ENCODE measurements at places on chromosomes 12 and 14.

DNA sequence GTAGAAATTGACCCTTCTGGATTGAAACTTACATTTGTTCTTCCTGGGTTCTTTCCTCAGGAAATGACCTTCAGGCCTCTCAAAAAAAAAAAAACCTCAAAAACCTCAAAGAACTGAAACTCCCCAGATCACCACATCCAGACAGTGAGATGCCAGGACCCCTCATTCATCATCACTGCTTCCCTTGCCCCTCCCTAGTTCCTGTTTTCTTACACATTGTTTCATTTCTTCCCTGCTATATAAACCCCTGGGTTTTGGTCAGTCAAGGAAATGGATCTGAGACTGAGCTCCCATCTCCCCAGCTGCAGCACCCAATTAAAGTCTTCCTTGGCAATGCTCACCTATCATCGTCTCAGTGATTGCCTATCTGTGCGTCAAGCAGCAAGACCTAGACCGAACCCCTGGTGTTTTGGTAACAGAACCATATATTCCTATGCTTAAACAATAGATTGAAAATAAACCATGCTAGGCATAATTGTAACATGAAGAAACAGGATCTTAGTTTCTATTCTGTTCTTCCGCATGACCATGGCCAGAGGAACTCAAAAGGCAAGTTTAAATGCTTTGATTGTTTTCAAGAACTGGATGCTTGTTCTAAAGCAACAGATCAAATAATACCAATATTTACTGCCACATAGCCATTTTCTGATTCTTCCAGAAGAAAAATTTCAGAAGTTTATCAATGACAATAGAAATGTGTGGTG lies 108.0 kb upstream of the MAX start:
- no peak for DNase-seq

DNA sequence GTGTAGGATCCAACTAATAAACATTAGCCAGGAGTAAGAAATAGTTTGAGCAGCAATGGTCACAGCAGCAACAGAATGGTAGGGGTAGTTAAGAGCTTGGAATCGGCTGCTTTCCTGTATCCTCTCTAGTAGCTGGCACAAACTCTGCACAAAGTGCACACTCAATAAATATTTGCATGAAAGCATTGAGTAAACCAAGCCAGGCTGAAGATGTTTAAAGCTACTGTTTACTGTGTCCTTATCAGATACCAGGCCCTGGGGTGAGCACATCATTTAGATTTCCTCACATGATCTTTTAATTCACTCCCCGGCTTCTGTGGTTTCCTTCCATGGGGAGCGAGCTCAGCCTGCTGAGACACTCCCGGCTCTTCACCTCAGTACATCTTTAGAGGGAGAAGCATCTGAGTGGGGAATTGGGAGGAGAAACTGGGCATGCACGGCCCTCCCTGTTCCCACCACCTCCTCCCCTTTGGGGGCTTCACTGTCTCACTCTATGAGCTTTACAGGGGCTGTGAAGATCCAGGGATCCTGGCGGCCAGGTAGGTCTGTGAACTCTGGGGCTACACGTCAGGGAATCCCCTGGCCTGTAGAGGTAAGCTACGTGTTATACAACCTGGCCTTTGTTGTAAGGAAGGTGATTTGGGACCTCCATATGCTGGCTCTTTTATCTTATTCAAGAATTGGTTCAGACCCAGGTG lies 107.2 kb upstream of the VASH1 start:
- DNase-seq = no peak

- no peak for DNase-seq
Measured at GRCh38 chr12:46517579-46517962, 145.0 kb upstream of the SLC38A2 start.

GRCh38 chr12:120941846-120942405 lies 36.4 kb upstream of the HNF1A start:
- DNase-seq = no peak

- DNase-seq = no peak
Measured at GRCh38 chr14:31967669-31967975, 109.5 kb upstream of the ARHGAP5 start.

- DNase-seq = no peak
Measured at GRCh38 chr12:88946372-88946997, 366.2 kb upstream of the KITLG start.

GRCh38 chr12:89453121-89453978 lies 71.2 kb downstream of the GALNT4 start:
- no peak for DNase-seq

- no peak for DNase-seq
Measured at GRCh38 chr14:60092526-60092920, 800 bp downstream of the PCNX4 start.

GRCh38 chr14:61280092-61280525 lies 1.0 kb downstream of the TMEM30B start:
- DNase-seq = no peak

- DNase-seq = peak; percentile 41
Measured at GRCh38 chr14:23300687-23301223, 1.9 kb downstream of the PPP1R3E start.

- no peak for DNase-seq
Measured at GRCh38 chr14:32202491-32202997, 525 bp downstream of the RNU6-8 start.

DNA sequence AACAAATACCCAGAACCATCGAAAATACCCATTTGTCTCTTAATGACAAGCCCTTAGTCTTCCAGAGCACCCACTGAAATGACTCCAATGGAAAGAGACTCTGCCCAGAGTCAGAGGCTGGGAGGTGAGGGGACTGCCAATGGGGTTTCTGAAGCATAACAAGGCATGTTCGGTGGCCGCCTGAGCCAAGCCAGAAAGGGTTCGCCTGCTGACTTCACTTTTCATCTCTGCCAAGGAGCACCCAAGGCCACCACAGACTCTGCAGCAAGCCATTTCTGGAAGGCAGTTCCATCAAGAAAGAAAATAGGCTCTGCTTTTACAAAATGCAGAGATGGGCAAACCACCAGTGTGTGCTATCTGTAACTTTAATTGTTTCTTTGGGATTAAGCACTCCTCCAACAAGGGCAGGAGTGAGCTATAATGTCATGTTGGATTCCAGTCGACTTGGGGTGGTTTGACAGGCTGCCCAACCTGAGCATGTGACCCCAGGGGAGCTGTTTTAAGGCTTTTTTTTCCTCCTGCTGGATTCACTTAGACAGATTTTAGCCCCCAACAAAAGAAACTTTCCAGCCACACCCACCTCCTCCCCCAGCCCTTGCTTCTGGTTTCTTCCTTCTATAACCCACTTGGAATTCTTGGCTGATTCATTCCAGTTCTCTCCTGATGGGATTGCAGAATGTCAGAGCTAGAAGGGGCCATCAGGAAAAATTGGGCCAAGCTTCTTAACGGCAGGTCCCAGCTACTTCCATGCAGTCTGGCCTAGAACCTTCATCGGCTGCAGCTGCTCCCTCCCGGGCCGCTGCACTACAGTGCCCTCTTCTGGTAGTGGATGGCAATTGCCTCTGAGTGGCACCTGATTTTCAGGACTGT lies 24.1 kb downstream of the CKAP4 start:
- peak; percentile 86 for DNase-seq

- DNase-seq = no peak
Measured at GRCh38 chr14:35506461-35506860, 27.5 kb upstream of the INSM2 start.

DNA sequence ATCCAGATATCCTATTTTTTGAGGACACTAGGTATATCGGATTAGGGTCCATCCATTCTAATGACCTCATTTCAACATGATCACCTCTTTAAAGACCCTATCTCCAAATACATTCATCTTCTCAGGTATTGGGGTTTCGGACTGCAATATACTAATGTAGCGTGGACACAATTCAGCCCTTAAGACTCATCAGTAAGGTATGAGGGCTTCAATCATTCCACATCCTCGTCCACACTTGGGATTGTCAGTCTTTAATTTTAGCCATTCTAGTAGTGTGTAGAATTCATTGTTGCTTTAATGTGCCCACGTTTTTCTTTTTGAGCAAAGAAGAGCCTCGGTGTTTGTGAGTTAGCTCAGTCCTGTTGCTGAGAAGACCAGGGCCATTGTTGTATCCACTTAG lies 177.0 kb upstream of the TBX3 start:
- DNase-seq = no peak

GRCh38 chr12:6638305-6638704 lies 2.5 kb upstream of the LPAR5 start:
- peak; percentile 26 for DNase-seq

DNA sequence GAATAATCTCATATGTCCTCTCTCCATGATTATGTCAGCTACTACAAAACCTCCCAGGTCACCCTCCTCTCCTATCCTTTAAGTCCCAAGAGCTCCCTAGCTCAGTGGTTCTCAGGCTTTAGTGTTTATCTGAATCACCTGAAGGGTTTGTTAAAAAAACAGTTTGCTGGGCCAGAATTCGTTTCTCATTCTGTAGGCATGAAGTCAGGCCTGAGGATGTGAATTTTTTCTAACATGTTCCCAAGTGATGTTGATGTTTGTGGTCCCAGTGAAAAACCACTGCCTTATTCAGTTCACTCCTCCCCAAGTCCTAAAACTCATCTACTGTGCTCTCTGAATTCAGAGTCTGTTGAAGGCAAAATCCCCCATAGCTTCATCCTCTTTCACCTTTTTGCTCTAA lies 241.4 kb downstream of the ETNK1 start:
- DNase-seq = no peak

- DNase-seq = peak; percentile 41
Measured at GRCh38 chr14:74793506-74794155, 30.5 kb downstream of the YLPM1 start.

- no peak for DNase-seq
Measured at GRCh38 chr12:86174188-86174587, 82.0 kb downstream of the MGAT4C start.

- peak; percentile 89 for DNase-seq
Measured at GRCh38 chr14:22829661-22830442, at the start of gene MRPL52. MRPL52 (plus strand) TSS chr14:22829887; CDS start chr14:22829913, 26 bp downstream.

- no peak for DNase-seq
Measured at GRCh38 chr14:80354860-80355581, 143.7 kb upstream of the DIO2 start.

- no peak for DNase-seq
Measured at GRCh38 chr14:89470401-89470800, 53.4 kb upstream of the FOXN3 start.

DNA sequence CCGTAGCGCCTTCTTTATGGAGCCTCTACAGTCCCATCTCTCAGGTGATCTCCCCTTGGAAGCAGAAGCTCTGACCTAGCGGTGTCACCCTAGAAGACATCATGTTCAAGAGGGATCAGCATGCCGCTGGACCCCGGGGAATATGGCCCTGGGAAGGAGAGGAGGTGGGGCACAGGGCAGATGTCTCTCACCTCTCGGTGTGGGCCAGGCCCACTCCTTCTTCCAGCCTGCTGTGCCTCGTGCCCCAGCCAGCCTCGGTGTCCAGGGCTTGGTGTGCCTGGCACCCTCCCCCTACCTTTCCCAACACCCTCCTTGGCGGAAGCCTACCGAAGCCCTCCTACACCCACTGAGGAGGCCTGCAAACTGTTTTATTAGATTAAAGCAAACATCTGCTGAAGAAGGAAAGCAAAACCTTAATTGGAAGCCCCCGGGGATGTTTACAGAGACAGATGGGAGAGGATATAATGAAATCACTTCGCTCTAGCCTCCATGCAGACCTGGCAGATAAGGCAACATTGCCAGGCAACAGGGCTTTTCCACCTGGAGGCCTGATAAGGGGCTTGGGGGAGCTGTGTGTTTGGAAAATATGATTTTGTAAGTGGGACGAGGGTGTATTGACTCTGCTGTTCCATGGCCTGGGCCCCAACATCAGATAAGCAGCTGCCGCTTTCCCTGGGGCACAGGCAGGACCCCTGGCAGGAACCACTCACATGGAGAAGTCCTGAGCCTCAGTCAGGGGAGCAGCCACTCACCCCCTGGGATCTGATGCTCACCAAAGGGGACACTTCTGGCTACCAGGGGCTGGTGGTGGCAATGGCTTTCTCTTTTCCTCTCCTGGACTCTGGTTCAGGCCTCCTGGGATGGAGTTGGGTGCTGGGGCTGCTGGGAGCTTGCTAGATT lies 5.7 kb upstream of the CHGA start:
- no peak for DNase-seq

DNA sequence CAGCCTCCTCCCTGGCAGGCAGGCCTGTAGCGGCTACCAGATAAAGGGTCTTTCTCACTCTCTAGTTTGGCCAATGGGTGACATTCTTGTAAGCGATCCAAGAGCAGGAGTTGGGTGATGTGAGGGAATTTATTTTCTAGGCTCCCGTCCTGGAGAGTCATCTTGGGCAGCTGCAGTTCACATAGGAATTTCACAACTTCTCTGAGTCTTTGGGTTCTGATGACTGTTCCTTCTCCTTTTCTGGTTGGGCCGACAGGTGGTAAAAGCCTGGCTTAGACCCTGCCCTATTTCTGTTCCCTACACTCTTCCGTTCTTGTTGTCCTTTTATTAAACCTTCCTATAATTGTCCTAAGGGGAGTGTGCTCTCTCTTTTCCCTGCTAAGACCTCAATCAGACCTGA lies 42.6 kb upstream of the POC1B start:
- DNase-seq = no peak

DNA sequence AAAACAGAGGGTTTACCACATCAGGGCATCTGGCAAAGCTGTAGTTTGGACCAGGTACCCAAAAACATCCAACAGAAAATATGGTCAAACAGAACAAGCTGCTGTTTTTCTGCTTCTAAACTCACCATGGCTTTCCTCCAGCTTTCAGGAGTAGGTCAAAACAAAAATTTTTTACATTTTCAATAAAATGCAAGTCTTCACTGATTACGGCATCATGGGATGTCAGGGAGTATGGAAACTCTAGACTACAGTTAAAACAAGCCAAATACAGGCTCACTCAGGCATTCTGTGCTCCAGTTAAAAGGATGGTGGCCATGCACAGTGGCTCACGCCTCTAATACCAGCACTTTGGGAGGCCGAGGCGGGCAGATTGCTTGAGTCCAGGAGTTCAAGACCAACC lies 47.1 kb upstream of the PSMA6 start:
- DNase-seq = no peak

DNA sequence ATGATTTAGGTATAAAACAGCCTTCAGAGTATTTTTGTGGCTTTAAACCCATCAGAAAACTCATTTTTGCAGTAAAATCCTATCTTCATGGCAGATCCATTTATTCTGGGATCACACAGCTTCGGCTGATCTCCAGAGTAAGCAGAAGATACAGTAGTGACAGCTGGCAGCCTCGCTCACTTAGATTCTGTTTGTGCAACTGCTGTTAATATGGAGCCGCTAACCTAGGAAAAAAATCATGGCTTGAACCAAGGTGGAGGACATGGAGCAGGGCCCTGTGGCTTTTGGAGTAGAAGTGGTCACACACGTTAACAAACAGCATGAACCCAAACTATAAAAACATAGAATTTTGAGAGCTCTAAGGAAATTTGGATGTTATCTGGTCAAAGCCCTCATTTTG lies 137.2 kb upstream of the ARHGAP5 start:
- DNase-seq = no peak

- no peak for DNase-seq
Measured at GRCh38 chr14:95363468-95363954, 43.8 kb upstream of the CLMN start.

DNA sequence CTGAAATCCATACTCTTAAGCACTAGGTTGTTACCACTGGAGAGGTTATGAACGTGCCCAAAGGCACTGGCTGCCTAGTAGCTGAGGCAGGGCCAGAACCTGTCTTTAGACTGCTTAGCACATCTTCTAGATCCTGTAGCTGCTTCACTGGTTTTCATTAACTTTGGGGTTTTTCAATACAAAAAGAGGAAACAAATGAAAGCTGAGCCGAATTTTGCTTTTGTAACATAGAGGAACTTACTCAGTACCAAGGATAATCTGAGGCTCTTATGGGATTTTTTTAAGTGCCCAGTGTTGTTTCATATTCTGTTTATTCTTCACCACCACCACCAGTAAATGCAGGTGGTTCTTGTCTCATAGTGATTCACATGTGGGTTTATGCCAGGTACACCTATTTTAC lies 396.1 kb downstream of the RAD51B start:
- no peak for DNase-seq

GRCh38 chr14:42138406-42138805 lies 531.7 kb downstream of the LRFN5 start:
- DNase-seq = no peak
